ENCODE measurements at places on chromosomes 12 and 14.

GRCh38 chr12:102954134-102954533 lies 3.3 kb upstream of the ASCL1 start:
- no peak for DNase-seq

DNA sequence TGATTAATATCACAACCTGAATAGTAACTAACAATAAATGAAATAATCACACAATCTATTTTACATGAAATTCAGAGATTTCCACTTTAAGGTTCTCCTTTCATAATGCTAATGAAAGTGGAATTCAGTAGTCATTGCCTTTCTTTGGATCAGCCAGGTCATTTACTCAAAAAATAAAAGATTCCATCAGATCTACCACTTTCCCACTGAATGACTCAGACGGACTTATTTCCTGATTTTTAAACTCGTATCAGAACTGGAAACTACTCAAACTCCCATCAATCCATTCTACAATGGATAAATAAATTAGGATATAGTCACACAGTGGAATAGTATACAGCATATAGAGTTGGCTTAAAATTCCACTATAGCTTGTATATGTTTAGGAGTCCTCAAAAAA lies 237.1 kb downstream of the MED13L start:
- no peak for DNase-seq

GRCh38 chr14:99232714-99233214 lies 39.2 kb downstream of the BCL11B start:
- DNase-seq = no peak

DNA sequence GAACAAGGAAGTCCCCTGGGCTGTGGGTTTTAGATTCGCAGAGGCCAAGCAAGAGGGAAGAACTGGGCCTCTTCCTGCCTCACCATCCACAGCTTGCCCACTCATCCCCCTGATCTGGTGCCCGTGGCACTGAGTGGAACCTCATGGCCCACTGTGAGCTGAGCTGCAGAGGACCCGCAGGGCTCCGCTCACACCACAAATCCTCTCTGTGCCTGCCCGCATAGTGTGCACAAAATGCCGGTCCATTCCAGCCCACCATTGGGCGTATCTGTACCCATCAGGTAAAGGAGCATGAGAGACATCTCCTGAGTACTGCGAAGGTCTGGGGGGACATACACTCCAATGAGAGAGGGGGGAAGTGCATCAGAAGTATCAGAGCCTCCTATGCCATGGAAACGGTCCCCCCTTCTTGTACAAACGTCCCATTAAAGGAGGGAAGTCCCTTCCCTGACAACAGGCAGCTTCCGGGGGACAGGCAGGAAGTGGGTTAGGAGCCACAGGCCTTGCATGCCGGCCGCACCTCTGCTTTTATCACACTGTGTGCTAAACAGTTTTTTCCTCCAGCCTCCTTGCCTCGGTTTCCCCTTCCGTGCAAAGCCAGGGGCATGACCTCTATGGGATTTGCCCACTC lies 309.4 kb upstream of the DIO3 start:
- no peak for DNase-seq

DNA sequence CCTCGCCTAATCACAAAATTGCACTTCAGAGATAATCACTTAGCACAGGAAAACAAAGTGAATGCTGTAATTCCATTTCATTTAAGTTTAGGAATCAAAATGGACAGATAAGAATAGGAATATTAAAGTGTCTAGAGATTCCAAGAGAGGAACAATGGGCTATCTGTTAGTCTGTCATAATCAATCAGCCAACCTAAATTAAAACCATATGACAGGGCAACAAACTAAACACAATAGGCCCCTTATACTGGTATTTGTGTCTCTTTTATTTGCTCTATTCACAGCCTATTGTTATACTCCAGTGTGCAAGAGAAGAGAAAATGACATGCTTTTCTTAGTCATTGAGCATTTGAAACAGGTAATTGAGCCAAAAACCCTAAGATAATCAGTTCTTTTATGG lies 259.4 kb downstream of the PRKD1 start:
- no peak for DNase-seq

DNA sequence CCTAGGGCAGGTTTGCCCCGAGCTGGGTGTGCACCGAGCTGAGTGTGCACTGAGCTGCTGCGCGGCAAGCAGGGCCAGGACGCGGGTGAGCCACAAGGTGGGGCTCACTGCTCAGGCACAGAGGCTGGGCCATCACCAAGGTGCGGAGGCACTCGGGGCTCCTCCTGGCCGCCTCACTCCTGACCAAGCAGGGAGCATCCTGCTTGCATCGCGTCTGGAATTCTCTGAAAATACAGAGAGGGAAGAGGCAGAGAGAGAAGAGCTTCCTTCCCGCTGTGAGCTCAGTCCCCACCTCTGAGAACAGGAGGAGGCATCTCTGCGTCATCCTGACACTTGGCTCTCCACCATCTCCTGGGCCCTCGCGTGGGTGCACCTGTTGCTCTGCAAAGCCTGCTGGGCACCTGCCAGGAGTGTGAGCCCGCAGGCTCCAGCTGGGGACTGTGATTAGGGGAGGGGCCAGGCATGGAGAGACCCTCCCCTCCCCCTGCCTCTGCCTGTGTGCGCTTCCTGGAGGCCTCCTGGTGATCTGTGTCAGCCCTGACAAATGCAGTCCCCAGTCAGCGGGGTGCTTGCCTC lies 116.3 kb downstream of the GLT1D1 start:
- peak; percentile 46 for DNase-seq

DNA sequence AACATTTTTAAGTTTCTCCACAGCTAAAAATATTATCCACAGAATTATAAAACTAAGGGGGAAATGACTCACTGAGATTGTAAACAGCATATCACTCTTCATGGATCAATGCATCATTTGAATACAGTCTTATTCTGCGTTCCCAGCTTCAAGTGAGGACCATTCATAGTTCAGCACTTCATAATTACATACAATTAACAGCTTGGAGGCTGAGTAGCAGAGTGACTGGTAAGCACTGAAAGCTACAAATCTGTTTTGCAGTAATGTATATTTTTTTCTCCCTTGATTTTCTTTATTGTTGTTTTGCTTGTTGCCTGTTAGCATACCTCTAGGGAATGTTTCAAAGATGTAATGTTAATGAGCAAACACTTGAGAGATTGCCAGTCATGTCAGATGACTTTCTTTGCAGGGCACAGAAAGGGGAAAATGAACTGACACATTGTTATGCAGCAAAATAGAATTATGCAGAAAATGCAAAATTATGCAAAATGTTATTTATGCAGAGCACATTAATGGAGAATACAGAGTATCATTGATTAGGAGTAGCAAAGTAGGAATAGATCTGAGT lies 138.6 kb downstream of the RPS29 start:
- DNase-seq = no peak

- no peak for DNase-seq
These were observed 160.8 kb downstream of the GXYLT1 start for GRCh38 chr12:41983856-41984255.

DNA sequence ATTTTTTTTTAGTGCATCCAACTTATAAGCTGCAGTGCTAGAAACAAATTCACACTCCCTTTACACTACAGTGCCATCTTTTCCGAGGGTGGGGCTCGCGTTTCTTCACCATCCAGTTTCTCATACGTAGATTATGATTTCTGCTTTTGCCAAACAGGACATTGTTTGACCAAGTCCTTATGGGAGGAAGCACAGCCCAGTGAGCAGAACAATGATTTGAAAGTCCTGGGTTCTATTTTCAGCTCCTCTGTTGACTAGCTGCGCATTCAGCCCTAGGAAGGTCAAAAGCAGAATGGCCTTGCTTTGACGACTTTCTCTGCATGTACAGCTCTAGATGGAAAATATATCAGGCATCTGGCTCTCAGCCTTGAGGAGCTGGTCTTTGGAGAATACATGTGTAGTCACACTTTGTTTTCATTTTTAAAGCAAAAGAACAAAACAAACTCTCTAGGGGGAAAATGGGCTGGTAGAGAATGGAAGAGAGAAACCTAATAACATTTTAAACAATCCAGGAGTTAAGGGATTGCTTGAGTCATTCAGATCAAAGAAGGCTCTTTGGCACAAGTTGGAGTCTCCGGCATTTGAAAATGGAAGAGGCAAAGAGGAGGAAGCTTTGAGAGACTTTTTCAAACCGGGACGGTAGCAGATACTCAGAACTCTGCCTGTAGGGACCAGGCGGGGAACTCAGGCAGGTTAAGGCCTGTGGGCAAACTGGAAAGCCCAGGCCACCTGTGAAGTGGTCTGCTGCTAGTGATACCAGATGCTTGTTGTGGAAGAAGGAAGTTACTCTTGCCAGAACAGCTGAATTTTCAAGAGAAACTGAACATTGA lies 257.3 kb upstream of the PLEKHG7 start:
- peak; percentile 34 for DNase-seq
